ENCODE measurements at places on chromosomes 12 and 14.

DNA sequence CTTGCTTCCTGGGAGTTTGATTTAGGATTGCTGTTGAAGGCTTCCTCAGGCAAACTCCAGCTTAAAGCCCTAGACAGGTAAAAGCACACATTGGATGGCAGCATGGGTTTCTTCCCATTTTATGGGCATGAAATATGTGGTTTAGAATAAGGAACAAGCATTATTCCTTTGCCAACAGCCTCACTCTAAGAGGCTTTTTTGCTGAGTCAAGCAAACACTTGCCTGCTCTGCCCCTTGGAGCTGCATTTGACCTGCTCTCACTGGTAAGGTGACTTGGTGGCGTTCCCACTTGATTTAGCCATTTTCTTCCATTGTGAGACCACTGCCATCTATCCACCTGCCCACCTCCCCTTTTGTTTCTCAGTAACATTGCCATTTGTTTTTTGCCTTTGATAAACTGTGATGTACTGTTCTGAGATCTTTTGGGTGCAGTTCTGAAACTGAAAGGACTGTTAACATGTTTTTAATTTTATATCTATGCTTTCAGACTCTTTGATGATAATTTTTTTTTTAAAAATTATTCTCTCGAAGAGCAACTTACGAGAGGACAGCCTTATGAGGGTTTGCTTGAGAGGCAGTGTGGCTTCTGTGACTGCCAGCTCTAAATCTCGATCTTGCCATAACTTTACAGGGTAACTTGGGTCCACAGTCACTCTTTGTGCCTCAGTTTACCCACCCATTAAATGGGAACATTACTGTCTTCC is 92.6 kb downstream of the GALNT8 start:
- no peak for DNase-seq

GRCh38 chr14:35268946-35269345 is 23.2 kb upstream of the PSMA6 start:
- no peak for DNase-seq

DNA sequence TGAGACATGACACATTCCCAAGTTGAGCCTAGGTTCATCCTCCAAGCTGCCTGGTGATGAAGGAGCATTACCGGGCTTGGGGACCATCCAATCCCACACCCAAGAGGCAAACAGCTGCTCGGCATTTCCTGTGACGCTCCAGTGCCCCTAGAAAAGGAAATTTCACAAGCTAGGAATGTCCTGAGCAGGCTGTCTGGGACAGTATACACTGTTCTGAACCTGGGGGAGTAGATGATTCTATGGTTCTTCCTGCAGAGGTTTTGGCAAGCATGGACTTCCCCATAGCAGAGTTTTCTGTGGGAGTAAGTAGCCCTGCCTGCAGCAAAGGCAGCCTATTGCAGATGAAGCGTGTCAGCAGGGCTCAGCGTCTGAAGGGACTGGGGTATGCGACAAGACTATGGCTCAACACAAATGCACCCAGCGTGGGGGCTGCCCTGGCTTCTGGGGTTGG is 47.4 kb upstream of the SRSF5 start:
- no peak for DNase-seq

GRCh38 chr12:84757978-84758377 is 154.6 kb downstream of the SLC6A15 start:
- DNase-seq = no peak

DNA sequence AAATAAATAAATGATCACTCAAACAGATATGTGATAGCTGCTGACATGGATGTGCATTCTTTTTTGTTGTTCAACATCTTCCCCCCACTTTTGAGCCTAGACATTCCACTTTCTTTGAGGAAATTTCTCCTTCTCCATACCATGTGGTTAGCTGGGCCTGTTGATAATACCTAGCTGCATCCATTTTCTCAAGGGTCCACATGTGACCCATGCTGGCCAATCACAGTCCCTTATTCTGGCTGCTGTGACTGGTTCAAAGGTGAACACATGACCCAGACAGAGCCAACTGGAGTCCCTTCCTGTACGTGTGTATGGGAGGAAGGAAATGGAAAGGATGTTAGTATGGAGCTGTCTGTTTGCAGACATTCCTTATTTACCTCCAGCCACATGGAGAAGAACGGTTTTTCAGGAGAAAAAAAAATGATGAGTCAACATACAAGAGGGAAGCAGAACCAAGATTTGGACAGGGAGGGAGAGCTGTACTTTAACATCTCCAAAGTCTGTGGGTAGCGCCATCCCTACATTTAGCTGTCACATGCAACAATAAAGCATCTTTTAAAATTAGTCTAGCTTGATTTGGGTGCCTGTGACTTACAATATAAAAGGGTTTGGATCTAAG is 391.7 kb upstream of the TBX3 start:
- no peak for DNase-seq

GRCh38 chr14:91727121-91727520 is 4.8 kb downstream of the CATSPERB start:
- DNase-seq = no peak

GRCh38 chr12:13052421-13052820 is 8.2 kb downstream of the FAM234B start:
- no peak for DNase-seq

DNA sequence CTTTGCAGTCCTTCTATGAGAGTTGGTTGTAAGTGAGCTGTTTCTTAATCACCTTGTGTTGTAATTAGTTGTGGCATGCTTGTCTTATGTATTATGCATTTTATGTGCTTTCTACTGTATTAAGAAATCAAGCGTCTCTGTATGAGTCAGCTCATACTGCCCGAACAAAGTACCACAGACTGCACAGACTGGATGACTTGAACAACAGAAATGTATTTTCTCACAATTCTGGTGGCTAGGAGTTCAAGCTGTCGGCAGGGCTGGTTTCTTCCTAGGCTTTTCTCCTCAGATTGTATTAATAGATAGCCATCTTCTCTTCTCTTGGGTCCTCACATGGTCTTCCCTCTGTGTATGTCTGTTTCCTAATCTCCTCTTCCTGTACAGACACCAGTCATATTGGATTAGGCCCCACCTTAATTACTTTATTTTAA is 77.7 kb downstream of the FLRT2 start:
- DNase-seq = no peak

- no peak for DNase-seq
Measured at GRCh38 chr12:55705782-55706402, 1.8 kb downstream of the ITGA7 start.

GRCh38 chr14:64202716-64203115 is 91.5 kb downstream of the ESR2 start:
- DNase-seq = no peak

DNA sequence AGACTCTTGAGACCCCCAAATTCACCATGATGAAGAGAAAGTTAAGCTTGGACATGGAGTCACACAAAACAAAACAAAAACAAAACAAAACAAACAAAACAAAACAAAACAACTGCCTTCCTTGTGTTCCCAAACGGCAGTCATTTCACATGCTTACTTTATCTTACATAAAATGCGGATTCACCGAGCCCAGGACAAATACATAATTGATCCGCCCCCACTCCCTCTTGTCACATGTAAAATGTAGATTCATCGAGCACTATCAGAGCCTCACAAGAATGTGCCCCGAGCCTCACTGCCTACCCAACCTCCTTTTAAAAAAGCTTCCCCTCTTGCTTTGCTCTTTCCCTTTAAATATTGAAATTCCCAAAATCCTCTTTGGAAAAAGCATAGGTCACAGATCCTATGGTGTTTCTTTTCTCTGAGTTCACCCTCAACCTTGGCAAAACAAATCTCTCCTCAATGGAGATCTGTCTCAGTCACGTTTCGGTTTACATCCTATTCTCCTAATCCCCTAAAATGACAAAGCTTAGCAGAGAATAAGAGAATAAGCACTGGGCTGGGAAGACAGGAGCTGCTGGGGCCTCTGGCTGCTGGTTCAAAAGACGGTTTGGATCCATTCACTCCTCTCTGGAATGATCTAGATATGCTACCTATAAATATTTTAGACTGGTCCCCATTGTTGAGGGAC is 83.7 kb downstream of the NINJ2 start:
- no peak for DNase-seq

GRCh38 chr12:100141998-100142850 is 450 bp downstream of the BLTP3B start:
- DNase-seq = peak; percentile 21

GRCh38 chr14:89444516-89445125 is 27.6 kb upstream of the FOXN3 start:
- DNase-seq = no peak

GRCh38 chr12:11731455-11731854 is 82.0 kb downstream of the ETV6 start:
- no peak for DNase-seq

DNA sequence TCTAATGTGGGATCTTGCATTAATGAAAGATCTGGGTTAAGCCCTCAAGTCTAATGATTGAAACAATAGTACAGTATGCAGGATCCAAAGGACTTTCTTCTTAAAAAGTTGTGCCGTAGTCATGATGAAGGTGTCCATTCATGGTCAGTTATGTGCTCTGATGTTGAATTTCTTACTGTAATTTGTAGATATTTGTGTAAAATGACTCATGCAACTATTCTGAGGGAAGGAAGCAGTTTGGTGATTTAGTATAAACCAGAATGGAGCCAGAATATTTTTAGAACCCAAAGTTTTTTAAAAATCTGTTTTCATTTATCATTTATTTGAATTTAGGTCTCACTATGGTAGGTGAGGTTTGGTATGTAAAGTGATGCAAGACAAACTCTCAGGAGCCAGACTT is 151.2 kb downstream of the AKAP6 start:
- no peak for DNase-seq

Measured in stimulated activated CD8-positive, alpha-beta memory T cell treated with anti-CD3 and anti-CD28 coated beads, Interleukin-15, amount 100 ng/mL, for 48 hours (primary cell).